ENCODE measurements at places on chromosomes 12 and 14.

DNA sequence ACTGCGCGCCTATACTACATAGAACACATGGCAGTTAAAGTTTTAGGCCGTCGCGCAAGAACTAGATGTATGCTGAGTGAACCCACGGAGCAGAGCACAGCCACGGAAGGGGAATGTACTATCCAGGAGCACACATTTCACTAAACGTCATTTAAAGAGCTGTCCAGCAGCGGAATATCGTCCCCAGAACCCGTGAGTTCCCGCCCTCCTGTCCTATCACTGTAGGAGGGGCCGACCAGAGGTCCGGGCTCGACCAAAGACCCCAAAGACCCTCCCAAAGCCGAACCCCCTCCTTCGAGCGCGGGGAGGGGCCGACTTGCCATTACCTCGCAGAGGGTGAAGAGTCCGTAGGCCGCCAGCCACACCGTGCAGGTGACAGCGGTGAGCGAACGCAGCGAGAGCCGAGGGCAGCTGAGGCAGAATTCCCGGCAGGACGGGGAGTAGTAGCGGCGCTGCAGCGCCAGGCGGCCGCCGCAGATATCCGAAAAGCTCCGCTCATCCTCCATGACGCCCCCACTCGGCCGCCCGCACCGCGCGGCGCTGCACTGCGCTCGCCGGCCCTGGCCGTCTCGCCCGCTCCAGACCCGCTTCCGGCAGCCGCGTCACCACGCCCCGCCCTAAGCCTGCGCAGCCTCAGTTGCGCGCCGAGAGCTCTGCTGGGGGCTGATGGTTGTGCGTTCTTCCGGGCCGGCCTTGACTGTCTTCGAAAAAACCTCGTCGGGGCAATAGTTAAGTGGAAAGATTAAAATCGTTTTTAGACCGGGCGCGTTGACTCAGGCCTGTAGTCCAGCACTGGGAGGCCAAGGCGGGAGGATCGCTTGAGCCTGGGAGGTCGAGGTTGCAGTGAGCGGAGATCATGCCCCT, at the start of gene PIGH:
Gene PIGH, minus strand, starts transcription at position 571 of the 864 bp plus-strand sequence. Its CDS starts 65 bp downstream, at position 506.
- peak; percentile 88 for DNase-seq

GRCh38 chr12:92553389-92553788, 149.4 kb upstream of the PLEKHG7 start:
- DNase-seq = no peak

GRCh38 chr14:106187216-106187615, 660.8 kb downstream of the TMEM121 start:
- DNase-seq = no peak

GRCh38 chr12:120098756-120099470, 17.6 kb downstream of the RAB35 start:
- no peak for DNase-seq

DNA sequence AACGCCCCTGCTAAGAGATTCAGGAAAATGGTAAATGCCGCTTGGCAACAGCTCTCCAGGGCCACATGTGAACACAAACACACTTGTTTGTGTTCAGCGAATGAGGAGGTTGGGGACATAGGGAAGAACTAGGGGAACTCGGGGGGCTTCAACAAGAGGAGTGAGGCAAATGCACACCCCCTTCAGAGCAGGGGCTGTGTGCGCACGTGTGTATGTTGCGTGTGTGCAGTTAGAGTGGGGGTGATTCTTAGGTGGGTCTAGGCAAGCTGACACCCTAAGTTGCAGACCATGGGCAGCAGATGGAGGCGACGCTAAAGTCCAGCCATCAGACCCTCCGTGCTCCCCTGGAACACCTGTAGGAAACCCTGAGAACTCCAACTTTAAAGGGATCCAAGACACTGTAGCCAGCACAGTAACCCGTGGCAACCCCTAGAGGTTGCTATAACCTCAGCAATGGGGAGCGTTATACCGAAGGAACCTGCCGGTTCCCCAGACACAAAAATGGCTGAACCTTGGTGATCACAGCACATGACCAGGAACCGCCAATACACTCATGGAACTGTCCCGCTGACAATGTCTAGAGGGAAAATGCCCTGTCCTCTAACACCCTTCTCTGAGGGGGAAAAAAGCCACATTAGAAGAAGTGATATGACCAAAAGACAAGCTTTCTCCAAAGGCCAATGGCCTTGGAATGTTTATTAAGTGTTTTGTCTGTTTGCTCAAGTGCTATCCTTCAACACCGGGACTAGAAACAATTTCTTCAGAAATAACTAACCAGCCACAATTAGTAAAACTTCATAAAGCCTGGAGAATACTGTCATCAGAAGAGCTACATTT, 86.5 kb upstream of the CEP83 start:
- DNase-seq = no peak

GRCh38 chr14:34593740-34594375, 36.1 kb downstream of the SNX6 start:
- no peak for DNase-seq

- DNase-seq = no peak
These were observed 1251.2 kb downstream of the AACS start for GRCh38 chr12:126316411-126316810.

- DNase-seq = no peak
These were observed 13.3 kb upstream of the YBX3 start for GRCh38 chr12:10736463-10736862.

GRCh38 chr14:58647777-58648176, 10.0 kb downstream of the DACT1 start:
- no peak for DNase-seq

GRCh38 chr12:109952160-109952858, 43.9 kb downstream of the GIT2 start:
- no peak for DNase-seq

GRCh38 chr12:6317693-6318439, 7.4 kb downstream of the PLEKHG6 start:
- DNase-seq = no peak

- no peak for DNase-seq
These were observed 36.2 kb downstream of the TMEM120B start for GRCh38 chr12:121748571-121749265.

DNA sequence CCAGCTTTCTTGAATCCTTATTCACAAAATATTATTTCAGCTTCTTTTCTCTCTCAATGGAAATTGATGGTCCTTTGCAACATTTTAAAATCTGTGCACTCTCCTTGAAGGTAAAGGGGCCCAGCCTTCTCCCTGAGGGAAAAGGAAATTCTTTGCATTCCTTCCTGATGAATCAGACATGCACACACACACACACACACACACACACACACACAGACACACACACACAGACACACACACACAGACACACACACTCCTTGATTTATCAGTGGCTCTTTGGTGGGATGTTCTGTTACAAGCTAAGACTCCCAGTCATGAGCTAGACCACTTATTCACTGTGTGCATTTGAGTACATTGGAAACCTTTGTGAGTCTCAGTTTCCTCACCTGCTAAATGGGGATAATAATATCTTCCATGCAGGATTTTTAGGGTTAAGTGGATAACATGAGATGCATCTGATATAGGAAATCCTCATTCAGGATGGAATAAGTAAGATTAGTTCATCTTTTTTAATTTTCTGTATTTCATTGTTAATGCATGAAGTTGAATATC, 45.1 kb upstream of the HMGA2 start:
- no peak for DNase-seq

DNA sequence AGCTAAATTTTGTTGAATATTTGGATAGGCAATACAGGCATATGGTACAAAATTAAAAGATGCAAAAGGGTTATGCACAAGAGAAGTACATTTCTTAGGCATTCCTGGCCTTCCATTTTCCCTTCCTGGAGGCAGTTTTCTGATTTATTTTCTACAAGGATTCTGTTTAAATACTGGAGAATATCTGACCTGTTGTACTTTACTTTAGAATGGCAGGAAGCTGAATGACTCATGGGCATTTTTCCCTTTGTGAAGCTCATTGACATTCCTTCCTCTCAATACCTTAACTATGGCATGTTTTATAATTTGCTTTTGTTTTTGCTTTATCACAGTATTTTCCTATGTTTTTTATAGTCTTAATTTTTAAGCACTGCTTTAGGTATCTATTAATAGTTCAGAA, 62.7 kb downstream of the RCOR1 start:
- DNase-seq = no peak

DNA sequence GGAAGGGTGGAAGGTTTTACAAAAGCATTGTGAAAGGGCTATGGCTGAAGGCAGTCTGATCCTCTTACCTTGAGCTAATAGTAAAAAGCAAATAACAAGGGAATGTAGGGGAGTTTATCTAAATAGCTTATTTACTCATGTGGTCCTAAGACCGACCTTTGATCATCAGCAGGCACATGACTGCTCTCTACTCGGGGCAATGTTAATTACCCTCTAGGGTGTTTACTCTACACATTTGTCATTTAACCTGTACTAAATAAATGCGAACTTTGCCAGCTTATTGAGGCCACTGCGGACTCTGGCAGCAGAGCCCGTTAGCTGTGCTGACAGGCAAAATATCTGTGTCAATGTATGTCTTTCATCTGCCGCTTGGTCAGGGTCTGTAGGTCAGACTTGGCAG, 768.3 kb upstream of the ATXN7L3B start:
- no peak for DNase-seq

GRCh38 chr14:95406756-95407277, 87.1 kb upstream of the CLMN start:
- DNase-seq = no peak

- no peak for DNase-seq
These were observed 57.7 kb downstream of the HMGA2 start for GRCh38 chr12:65881965-65882413.

GRCh38 chr12:69994724-69995173, 169.7 kb downstream of the MYRFL start:
- DNase-seq = no peak

DNA sequence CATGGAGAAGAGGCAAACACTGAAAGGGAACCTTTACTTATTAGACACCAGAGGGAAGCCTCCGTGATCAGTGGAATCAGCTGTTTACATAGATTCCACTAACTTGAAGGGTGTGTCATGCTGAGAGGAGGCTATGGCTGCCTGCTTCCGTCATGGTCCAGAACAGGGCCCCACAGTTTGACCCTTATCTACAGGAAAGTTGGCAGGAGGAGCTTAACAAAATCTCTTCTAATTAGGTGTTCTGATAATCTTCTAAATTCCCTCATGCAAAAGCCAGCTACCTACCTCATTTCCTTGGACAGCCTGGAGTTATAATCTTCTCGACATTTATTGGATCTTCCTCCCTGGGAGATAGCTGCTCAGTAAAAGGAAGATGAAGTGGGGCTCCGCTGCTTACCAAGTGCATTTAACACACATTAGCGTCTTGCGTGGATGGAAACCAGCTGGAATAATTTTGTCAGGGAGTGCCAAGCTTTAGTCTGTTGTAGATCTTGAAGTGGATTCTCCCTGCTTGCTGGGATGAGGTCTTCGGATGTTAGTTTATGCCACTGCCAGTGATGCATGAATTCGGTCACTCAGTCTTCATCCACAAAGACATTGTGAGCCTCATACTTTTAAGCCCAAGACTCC, 171.0 kb downstream of the PAH start:
- DNase-seq = no peak

DNA sequence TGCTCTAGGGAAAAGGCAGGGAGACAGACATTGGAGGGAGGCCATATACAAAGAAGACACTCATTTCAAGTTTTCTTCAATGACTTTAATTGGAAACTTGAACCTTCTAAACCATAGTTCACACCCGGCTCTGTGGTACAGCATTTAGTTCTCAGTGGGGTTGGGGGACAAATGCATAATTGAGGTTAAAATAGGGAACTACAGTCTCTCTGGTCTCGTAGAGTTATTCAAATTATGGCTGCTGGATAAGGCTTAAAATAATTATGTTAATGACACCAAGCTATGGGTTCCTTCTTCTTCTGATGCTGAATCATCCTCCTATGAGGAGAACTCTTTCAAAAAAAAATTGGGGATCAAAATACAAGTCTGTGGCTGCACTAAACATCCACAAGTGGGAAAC, 3.8 kb upstream of the RPAP3 start:
- no peak for DNase-seq

DNA sequence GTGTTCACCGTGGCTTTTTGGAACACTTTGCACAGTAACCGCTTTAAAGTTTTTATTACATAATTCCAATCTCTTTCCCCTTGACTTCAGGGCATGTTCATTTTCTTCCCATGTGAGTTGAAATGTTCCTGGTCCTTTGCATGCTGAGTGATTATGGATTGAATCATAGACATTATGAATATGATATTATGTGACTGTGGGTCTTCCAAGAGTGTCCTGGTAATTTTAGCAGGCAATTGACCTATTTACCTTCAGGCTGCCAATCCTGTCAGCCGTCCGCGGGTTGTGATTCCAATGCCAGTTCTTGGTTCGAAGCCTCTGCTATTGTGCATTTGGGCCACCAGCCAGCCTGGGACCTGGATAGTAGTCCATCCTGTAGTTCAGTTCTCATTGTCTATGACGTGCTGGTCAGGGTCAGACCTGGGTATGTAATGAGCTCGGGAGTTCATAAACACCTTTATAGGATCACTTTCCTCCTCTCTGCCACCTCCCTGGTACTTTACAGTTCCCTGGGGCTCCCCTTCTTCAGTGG, 32.6 kb upstream of the DDX11 start:
- no peak for DNase-seq

DNA sequence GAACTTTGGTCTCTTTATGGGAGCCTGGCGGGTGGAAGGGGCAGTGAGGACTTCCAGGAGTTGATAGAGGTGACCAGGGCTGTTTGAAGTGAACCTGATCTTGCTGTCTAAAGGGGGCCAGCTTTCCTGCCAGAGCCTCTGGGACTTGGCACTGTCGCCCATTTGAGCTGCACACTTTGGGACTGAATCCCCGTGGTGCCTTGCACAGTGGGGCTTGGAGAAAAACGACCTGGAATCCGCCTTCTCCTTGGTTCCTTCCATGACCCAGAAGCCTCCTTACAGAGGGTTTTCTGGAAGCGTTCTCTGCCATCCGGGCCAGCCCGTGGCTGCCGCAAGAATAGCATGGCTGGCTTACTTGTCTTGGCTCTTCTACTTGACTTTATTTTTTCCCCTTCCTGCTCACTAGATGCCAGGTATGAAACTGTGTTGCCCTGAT, 2.0 kb downstream of the RFLNA start:
- no peak for DNase-seq

- no peak for DNase-seq
These were observed 614.9 kb downstream of the SLC16A7 start for GRCh38 chr12:60210756-60211155.

DNA sequence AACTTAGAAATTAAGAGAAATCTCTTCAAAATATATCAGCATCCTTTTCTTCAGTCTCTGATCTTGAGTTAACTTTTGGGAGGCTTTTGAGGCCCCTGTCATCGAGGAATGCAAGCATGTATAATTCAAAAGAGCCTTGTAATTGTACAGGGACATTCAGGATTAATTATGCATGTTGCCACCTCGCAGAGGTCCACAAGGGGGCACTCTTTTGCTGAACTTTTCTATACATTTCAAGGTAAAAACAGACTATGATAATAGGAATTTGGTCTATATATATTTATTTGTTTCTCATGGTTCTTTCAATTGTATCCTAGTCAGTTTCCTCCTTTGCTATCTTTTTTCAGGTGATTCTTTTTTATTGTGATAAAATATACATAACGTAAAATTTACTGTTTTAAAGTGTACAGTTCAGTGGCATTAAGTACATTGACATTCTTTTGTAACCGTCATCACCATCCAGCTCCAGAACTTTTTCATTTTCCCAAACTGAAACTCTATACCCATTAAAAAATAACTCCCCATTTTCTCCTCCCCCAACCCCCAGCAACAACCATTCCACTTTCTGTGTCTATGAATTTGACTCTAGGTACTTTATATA, 47.0 kb upstream of the SLC2A13 start:
- DNase-seq = peak; percentile 20

- DNase-seq = no peak
These were observed 4.5 kb upstream of the EEA1 start for GRCh38 chr12:92933606-92934005.

- no peak for DNase-seq
These were observed 75.4 kb downstream of the IFT81 start for GRCh38 chr12:110199339-110200123.

- DNase-seq = no peak
These were observed 18.6 kb upstream of the KRT77 start for GRCh38 chr12:52721838-52722470.

All from effector CD4-positive, alpha-beta T cell (primary cell).